NCI-H2107 (cell line): ENCODE measurements at places on chromosomes 5 and 9.

- DNase-seq: no peak
Measured at GRCh38 chr9:117340422-117340821, 74.4 kb downstream of the ASTN2 start.

DNA sequence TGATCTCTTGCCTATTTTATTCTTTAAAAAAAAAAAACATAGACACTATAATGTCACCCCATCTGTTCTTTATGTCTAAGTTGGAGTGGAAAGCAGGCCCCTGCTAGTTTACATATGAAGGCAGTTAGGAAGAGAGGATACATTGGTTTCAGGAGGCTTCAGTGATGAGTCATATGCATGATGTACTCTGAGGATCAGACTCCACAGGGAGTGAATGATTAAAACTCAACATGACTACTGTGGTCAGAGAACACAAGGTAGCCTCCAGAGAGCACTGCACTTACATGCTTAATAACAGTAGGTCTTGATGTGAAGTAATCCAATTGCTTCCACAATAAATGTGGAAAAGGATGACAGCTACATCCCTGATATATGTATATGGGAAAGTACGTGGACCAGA is 22.7 kb upstream of the FSTL4 start:
- DNase-seq: no peak

- no peak for DNase-seq
Measured at GRCh38 chr5:180605554-180606214, 14.4 kb upstream of the SCGB3A1 start.

GRCh38 chr9:95857896-95858295 is 17.6 kb upstream of the ERCC6L2 start:
- no peak for DNase-seq

DNA sequence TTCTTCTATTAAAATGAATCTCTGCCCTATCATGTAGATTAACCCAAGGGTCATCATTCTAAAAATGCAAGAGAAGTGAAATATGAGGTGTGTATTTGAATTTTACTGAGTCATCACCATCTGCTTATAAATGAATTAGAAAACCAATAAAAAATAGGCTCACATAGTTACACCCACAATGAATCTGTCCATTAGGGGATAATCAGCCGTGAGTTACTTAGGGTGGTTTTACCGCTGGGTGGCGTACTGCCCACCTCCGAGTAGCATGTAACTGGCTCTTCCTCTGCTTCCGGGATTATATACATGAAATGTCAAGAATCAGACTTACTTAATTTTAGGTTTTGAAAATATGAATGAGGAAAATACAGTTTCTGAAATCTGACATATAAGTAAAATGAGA is 332.9 kb upstream of the CCNG1 start:
- no peak for DNase-seq

DNA sequence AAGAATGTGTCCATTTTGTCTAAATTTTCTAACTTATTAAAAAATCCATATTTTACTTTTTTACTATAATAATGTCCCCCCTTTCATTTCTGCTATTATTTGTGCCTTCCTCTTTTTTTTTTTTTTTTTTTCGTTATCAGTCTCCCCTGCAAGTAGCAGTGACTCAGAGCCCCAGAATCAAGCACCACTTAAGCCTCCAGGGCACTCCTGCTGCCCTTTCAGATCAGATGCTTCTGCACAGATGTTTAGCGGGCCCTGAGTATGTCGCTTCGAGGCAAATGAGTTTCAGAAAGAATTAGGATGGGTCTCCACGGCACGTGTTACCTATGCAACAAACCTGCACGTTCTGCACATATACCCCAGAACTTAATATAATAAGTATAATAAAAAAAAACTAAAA is 11.7 kb downstream of the MED7 start:
- DNase-seq: no peak

DNA sequence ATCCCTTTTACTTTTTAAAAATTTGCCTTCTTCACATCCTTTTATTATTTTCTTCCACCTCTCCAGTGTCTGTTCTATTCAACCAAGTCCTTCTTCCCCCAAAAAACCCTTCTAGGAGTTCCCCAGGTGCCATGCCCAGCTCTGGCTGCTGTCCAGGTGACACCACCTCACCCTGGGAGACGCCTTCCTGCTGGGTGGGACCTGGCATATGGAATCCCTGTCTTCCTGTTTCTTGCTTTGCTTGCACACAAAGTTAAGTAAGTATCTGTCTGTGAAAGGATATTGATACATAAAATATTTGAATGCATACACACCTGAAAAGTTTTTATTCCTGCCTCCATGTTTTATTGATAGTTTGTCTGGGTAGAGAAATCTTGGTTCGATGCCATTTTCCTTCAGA is 23.1 kb upstream of the MED10 start:
- no peak for DNase-seq

- DNase-seq: no peak
Measured at GRCh38 chr9:34341659-34342295, 12.4 kb downstream of the NUDT2 start.

GRCh38 chr9:99748676-99749075 is 73.0 kb upstream of the NR4A3 start:
- no peak for DNase-seq

- no peak for DNase-seq
Measured at GRCh38 chr9:2785060-2785950, 58.6 kb downstream of the PUM3 start.

DNA sequence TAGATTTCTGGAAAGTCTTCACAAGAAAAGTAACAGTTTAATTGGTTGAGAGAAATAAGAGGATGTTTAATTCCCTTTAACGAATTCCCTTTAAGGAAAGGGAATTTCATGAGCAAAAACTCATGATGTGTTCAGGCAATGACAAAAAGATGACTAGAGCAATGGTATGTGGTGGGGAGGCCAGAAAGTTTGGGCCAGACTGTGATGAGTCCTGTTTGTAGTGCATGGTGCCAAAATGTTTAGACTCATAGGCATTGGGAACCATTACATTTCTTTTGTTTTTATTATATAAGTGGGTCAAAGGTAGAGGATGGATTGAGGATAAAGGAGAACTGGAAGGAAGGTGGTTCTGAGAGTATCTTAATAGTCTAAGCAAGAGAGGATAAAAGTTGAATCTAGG is 10.9 kb downstream of the CNTRL start:
- no peak for DNase-seq

- no peak for DNase-seq
Measured at GRCh38 chr5:142511358-142511757, 174.5 kb downstream of the FGF1 start.

DNA sequence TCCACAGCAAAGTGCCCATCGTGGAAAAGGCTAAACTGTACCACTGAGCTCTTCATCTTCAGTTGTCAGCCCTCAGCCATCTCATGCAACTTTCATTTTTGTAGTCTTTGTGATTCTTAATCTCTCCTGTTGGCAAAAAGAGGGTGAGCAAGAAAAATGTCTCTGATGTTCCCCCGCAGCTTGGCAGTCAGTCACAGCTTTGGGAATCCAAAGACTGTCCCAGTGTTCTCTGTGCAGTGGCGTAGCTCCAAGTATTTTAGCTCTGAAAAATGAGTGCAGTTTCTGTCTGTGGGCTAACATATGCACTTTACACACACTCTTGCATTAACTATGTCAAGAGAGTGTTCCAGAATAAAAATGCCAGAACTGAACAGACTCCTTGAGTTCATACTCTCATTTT is 372.2 kb downstream of the TMEM232 start:
- DNase-seq: no peak

- DNase-seq: no peak
Measured at GRCh38 chr5:121108725-121109124, 644.6 kb downstream of the PRR16 start.

DNA sequence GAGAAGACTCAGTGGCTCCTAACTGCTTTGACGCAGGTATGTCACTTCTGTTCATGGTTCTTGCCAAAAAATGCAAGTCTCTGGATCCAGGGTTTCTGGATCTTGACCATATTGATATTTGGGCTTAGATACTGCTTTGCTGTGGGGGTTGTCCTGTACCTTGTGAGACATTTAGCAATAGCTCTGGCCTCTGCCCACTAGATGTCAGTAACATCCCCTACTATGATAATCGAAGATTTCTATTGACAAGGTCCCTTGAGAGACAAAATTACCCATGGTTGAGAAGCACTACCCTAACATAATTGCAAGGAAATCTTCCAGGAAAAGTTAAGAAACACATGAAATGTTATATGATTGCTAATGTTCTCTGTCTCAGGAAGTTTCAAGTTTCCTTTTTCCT is 285.4 kb downstream of the TMEM232 start:
- DNase-seq: no peak

- DNase-seq: no peak
Measured at GRCh38 chr9:38016375-38017135, 52.5 kb downstream of the SHB start.

- DNase-seq: no peak
Measured at GRCh38 chr5:122902263-122902662, 56.9 kb downstream of the SNX24 start.

GRCh38 chr5:72644296-72644695 is 137.1 kb upstream of the ZNF366 start:
- DNase-seq: no peak

DNA sequence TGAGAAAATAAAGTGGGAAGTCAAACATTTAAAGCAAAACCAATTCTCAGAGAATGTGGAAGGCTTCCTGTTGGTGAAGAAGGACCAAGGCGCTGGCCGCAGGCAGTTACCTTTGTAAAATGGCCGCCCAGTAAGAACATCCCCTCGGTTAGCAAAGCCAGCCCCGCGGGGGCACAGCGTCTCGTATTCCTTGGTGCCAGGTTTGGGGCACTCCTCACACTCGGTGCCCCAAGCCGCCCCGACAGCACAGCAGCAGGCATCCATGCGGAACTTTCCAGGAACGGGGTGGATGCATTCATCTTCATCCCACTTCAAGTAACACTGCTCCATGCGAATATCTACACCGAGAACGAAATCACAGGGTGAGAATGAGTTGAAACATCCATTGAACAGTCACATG is 192.8 kb downstream of the FBN2 start:
- DNase-seq: no peak

DNA sequence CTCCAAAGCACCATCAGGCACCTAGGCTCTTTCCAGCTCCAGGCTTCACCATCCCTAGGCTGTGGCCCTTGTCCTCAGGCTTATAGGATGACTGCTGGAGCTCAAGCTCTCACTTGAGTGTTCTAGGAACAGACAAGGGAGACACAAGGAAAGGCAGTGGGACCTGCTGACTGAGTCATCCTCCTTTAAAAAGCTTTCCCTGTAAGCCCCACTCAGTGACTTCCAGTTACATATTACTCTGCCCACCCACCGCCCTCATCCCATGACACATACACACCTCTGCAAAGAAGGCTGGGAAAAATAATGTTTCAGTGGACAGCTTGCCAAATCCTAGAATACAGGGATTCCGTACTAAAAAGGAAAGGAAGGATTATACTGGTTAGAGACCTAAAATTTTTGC is 154.2 kb upstream of the ZNF366 start:
- no peak for DNase-seq

GRCh38 chr5:54991416-54991815 is 6.0 kb upstream of the ESM1 start:
- no peak for DNase-seq

DNA sequence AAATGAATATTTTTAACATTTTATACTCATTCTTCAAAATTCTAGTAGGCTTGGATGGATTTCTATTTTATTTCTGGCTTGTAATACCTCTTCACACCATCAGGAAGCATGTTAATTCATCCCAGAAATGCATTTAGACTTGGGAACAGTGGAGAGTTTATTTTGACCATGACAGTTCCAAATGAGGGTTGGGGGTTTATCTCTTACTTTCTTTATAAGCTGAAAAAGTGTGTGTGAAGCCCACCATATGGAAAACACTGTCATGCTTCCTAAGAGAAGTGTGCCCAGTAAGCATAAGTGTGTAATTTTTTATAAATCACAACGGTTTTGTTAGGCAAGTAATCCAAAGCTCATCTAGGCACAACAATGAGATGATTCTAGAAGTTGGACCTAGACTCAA is 215.6 kb downstream of the ADCY2 start:
- DNase-seq: no peak

GRCh38 chr5:1150866-1151265 is 39.0 kb upstream of the SLC12A7 start:
- no peak for DNase-seq

GRCh38 chr5:43352131-43352530 is 38.9 kb upstream of the HMGCS1 start:
- no peak for DNase-seq

DNA sequence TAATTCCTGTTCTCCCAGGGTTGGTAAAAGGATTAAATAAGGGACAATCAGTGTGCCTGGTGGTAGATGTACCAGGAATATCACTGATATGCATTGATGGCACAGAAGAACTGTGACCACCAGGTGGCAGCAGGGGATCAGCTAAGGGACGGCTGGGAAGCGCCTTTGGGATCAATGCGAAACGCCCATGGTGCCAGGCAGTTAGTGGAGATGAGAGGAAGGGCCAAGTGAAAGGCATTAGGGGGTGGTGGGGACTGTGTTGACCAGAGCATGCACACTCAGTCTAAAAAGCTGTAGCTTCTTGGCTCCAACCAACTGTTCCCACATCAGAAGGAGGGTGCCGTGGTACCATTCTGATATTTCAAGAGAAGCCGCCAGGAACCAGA is 55.6 kb downstream of the ARHGEF37 start:
- DNase-seq: no peak

- DNase-seq: no peak
Measured at GRCh38 chr5:36417221-36417620, 115.5 kb upstream of the RANBP3L start.

- no peak for DNase-seq
Measured at GRCh38 chr5:74251141-74252035, 389.1 kb downstream of the ENC1 start.

DNA sequence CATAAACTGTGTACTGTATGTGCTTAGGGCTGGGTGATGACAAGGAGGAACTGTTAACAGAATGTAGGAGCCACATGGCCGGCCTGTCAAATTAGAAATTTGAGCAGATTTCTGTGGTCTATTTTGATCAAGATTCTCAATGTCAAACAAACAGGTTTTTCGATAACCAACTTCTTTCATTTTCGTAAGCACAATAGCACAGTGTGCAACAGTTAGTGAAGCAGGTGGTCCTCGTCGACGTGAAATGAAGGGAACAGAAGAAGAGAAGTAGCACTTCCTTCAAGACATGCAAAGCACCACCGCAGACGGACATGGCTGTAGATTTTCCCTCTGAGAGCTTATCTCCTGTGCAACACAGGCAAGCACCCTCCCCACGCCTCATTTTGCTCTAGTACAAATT is 252.1 kb downstream of the CRB2 start:
- DNase-seq: no peak

- no peak for DNase-seq
Measured at GRCh38 chr5:109022056-109022455, 274.4 kb downstream of the FER start.

DNA sequence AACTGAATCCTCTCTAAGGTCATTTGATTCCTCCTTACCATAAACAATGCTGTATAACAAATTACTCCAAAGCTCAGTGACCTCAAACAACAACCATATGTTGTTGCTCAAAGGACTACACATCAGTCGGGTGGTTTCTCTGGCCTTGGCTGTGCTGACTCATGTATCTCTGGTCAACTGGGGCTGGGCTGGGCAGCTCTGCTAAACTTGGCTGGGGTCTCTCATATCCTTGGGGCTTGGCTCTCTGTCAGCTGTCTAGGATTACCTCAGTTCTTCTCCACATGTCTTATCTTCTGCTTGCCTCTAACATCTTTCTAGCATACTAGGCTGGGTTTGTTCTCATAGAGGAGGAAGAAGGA is 86.4 kb downstream of the GALNT10 start:
- no peak for DNase-seq

GRCh38 chr9:86953181-86953580 is 5.9 kb upstream of the GAS1 start:
- no peak for DNase-seq
